ENCODE measurements at places on chromosomes 1 and 21. TPM values are rescaled to one million over a fixed set of nuclear protein-coding genes. Genes with fewer than 3 reads are reported as not detected.
A peak's percentile ranks its signal among the peaks of the same experiment; 100 is the strongest.

The ST6GALNAC5 gene
- 32.9 TPM for total RNA-seq

The CELA2A gene
- total RNA-seq = not detected

DNA sequence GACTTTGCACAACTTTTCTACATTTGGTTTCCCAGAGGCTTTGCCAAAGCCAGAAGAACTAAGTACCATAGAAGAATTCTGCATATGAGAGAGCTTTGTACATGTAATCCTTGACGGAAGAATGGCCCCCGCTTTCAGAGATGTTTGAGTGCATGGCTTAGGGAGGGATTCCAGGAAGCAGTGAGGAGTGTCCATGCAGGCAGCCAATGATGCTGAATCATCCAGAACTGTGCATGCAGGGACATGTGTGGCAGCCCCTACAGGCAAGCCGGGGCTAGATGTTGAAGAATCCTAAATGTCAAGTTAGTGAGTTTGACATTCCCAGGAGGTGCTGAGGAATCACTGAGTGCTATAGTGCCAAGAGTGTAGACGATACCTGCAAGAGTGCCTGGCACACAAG is 9.9 kb upstream of the HAO2 start:
- H3K27me3 ChIP-seq = no peaks in the 10 kb centered on the region
- DNase-seq = no peak
- no peaks in the 10 kb centered on the region for H3K36me3 ChIP-seq

DNA sequence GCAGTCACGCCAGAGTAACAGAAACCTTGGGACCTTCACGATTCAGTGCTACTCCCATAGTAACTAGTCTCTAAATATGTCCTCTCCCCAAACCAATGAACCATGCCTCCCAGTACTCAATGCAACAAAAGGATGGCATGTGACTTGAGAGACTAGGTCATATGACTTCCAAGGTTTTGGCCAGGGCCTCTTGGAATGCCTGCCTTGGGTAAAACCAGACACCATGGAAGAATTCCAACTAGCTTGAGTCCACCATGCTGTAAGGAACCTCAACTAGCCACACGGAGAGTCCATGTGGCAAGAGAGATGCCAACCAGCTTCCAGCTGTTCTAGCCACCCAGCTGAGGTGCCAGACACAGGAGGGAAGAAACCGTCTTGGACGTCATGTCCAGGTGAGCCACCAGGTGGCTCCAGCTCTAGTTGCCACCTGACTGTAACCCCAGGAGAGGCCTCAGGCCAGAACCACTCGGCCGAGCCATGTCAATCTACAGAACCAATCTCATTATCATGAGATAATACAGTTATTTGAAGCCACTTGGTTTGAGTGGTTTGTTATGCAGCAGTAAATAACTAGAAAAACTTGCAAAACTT is 115.0 kb downstream of the SYF2 start:
- no peaks in the 10 kb centered on the region for H3K36me3 ChIP-seq
- H3K4me3 ChIP-seq = no peak overlapping the region
- H3K4me1 ChIP-seq = no peaks in the 10 kb centered on the region

DNA sequence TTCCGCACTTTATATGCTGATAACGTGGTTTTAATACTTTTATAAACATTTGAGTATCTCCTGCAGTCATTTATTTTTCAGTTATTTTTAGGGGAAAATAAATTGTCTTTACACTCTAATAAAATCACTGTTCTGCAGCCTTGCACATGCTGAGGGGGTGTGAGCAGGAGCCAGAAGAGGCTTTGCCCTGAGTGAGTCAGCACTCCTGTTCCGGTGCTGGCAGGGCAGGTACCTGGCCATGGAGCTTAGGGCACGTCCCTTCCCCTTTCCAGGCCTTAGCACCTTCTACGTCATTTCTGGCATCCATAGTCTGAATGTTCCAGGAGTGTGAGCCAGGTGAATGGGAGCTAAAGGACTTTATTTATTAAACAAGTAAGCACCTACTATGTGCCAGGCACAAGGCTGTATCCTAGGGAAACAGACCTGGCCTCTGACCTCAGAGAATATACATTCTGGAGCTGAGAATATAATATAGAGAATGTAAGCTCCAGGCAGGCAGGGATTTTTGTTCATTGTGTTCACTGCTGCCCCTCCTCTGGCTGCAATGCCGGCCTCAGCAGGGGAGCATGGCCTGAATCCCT is 402.9 kb downstream of the PTPRU start:
- H3K4me1 ChIP-seq = no peaks in the 10 kb centered on the region
- no peaks in the 10 kb centered on the region for H3K27me3 ChIP-seq
- DNase-seq = peak; percentile 38
